GM23338 (cell line): ENCODE measurements at places on chromosomes 4 and X. TPM values are rescaled to one million over a fixed set of nuclear protein-coding genes. Genes with fewer than 3 reads are reported as not detected.

TKTL1 gene
- total RNA-seq, result not detected in 2 replicates

DNA sequence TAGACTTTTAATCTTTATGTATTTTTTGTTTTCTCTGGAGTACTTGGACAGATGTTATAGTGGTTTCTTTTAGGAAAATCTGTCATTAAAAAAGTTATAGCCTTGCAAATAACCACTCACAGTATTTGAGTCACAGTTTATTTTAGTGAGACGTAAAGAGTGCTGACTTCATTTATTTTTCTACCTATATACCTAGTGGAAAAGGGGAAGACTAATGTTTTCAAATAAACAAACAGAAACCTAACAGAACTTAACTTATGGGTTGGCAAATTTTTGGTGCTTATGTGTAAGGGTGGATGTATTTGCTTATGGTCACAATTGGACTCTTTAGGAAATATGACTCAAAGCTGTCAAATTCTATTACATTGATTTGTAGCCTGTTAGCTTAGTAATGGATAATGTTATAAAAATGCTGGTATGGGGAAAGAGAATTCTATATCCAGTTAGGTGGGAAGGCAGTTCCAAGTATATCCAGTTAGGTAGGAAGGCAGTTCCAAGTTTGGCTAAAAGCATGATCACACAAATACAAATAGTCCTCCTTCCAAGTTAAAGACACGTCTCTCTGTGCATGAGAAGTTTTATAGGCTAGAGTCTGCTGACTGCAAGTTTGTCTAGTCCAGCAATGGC, 61.9 kb downstream of the SLC9A6 start:
- H3K4me1 ChIP-seq, result no peaks in the 10 kb centered on the region
- H3K27ac ChIP-seq, result no peak overlapping the region
- H3K27me3 ChIP-seq, result no peaks in the 10 kb centered on the region
- DNase-seq, result no peak

- H3K27me3 ChIP-seq, result no peaks in the 10 kb centered on the region
- no peak overlapping the region for H3K27ac ChIP-seq
- no peak for DNase-seq
- no peaks in the 10 kb centered on the region for H3K4me1 ChIP-seq
Observed at GRCh38 chr4:924107-925096, 7.7 kb downstream of the GAK start.

GRCh38 chr4:151675411-151675971, 85.3 kb downstream of the GATB start:
- H3K4me3 ChIP-seq, result no peak overlapping the region
- H3K36me3 ChIP-seq, result no peaks in the 10 kb centered on the region
- DNase-seq, result no peak
- no peaks in the 10 kb centered on the region for H3K27me3 ChIP-seq
- H3K4me1 ChIP-seq, result no peaks in the 10 kb centered on the region

MND1 gene
- total RNA-seq, result 22.5 and 26.2 TPM in 2 replicates

- no peaks in the 10 kb centered on the region for H3K36me3 ChIP-seq
- H3K27ac ChIP-seq, result no peak overlapping the region
- peak; percentile 60 for DNase-seq
- no peak overlapping the region for H3K4me3 ChIP-seq
Observed at GRCh38 chrX:22135994-22136684, 104.0 kb downstream of the PHEX start.

DNA sequence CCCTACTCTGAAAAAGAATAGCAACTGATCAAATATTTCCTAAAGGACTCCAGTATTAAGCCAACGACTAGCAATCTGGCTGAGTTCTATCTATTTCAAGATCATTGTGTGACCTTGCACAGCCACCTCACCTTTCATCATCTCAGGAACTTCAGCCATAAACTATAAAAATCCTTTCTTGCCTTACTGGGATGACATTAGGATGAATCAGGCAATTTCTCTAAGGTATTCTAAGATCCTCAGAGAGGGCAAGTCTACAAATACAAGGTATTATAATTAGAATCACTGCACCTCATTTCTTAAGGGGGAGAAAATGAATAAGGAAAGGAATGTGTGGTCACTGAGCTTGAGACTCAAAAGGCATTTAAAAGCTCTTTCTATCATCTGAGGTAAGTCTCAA, 152.6 kb downstream of the GRIA3 start:
- H3K4me3 ChIP-seq, result no peak overlapping the region
- no peak for DNase-seq
- no peaks in the 10 kb centered on the region for H3K4me1 ChIP-seq
- no peak overlapping the region for H3K27ac ChIP-seq
- H3K27me3 ChIP-seq, result no peaks in the 10 kb centered on the region
- no peaks in the 10 kb centered on the region for H3K36me3 ChIP-seq

- H3K4me3 ChIP-seq, result no peak overlapping the region
- DNase-seq, result no peak
- no peaks in the 10 kb centered on the region for H3K36me3 ChIP-seq
- peaks cover 55% of the 10 kb centered on the region for H3K4me1 ChIP-seq
- no peaks in the 10 kb centered on the region for H3K27me3 ChIP-seq
- no peak overlapping the region for H3K27ac ChIP-seq
Observed at GRCh38 chr4:102815981-102816380, 11.4 kb downstream of the UBE2D3 start.

GRCh38 chrX:18873189-18873791, 110.6 kb downstream of the PHKA2 start:
- H3K36me3 ChIP-seq, result no peaks in the 10 kb centered on the region
- no peak overlapping the region for H3K27ac ChIP-seq
- no peaks in the 10 kb centered on the region for H3K27me3 ChIP-seq
- no peak overlapping the region for H3K4me3 ChIP-seq
- H3K4me1 ChIP-seq, result no peaks in the 10 kb centered on the region
- DNase-seq, result no peak

DNA sequence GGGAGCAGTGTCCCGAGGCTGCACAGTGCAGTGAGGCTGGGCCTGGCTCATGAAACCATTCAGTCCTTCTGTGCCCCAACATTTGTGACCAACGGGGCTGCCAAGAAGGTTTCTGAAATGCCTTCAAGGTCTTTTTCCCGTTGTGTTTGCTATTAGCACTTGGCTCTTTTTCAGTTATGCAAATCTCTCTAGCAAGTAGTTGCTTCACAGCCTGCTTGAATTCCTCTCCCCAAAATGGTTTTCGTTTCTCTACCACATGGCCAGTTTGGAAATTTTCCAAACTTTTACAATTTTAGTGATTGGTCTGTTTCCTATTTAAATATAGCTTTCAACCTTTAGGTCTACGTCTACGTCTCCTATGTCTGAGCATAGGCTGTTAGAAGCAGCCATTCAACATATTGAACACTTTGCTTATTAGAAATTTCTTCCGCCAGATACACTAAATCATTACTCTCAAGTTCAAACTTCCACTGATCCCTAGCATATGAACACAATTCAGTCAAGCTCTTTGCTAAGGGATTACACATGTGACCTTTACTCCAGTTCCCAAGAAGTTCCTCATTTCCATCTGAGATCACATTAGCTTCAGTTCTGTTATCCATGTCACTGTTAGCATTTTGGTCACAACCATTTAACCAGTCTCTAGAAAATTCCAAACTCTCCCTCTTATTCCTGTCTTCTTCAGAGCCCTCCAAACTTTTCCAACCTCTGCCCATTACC, 901.8 kb downstream of the GLUD2 start:
- H3K36me3 ChIP-seq, result no peaks in the 10 kb centered on the region
- no peaks in the 10 kb centered on the region for H3K27me3 ChIP-seq
- DNase-seq, result no peak
- H3K27ac ChIP-seq, result no peak overlapping the region
- H3K4me3 ChIP-seq, result no peak overlapping the region
- no peaks in the 10 kb centered on the region for H3K4me1 ChIP-seq

DNA sequence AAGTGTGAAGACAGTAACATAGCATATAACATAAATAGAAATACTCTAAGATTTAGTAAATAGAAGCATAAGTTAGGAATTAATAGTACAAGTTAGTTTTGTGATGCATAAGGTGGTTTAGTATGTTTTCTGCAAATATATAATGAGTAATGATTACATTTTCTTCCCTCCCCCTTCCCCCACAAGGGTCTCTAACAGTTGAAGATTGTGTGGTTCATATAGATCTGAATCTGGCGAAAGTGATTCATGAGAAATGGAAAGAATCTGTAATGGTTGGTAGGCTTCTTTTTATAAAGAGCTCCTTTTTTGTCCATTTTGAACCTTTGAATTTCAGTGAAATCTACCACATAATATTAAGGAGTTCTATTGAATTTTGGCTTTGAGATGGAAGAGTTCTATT, 66.3 kb downstream of the N4BP2 start:
- no peak for DNase-seq
- H3K27ac ChIP-seq, result no peak overlapping the region
- no peak overlapping the region for H3K4me3 ChIP-seq
- H3K27me3 ChIP-seq, result no peaks in the 10 kb centered on the region

PPP2R2C gene
- total RNA-seq, result 7.6 and 9.2 TPM in 2 replicates

PABPC1L2A gene
- 1.0 and 1.4 TPM in 2 replicates for total RNA-seq

CT45A3 gene
- not detected in 2 replicates for total RNA-seq

- H3K36me3 ChIP-seq, result no peaks in the 10 kb centered on the region
- peaks cover 10% of the 10 kb centered on the region for H3K4me1 ChIP-seq
- H3K4me3 ChIP-seq, result no peak overlapping the region
- no peak for DNase-seq
- H3K27me3 ChIP-seq, result no peaks in the 10 kb centered on the region
Observed at GRCh38 chrX:39957816-39958566, 139.8 kb downstream of the BCOR start.

XAGE1A gene
- total RNA-seq, result not detected in 2 replicates

DNA sequence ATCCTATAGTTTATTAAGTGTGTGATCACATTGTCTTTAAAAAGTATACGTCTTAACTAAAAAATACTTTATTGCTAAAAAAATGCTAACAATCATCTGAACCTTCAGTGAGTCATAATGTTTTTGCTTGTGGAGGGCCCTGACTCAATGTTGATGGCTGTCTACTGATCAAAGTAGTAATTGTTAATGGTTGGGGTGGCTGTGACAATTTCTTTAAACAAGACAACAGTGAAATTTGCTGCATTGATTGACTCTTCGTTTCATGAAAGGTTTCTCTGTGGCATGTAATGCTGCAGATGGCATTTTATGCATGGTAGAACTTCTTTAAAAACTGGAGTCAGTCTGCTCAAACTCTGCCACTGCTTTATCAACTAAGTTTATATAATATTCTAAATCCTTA, 101.4 kb upstream of the IL15 start:
- H3K27ac ChIP-seq, result no peak overlapping the region
- H3K4me1 ChIP-seq, result no peaks in the 10 kb centered on the region
- no peak for DNase-seq
- H3K36me3 ChIP-seq, result no peaks in the 10 kb centered on the region

GRCh38 chrX:56803850-56804681, 75.0 kb downstream of the NBDY start:
- H3K27ac ChIP-seq, result peak overlapping the region; percentile 45; the same call in 1 of the 2 replicates
- H3K4me3 ChIP-seq, result no peak overlapping the region
- peaks cover 3% of the 10 kb centered on the region; the same call in 1 of the 2 replicates for H3K4me1 ChIP-seq
- no peak for DNase-seq
- no peaks in the 10 kb centered on the region for H3K36me3 ChIP-seq
- H3K27me3 ChIP-seq, result no peaks in the 10 kb centered on the region
